Mesenchymal stem cell (in vitro differentiated cells and primary cell): ENCODE measurements at places on chromosomes 3 and 15.
A peak's percentile ranks its signal among the peaks of the same experiment; 100 is the strongest.

GRCh38 chr3:23601091-23601822, 204.5 kb upstream of the UBE2E1 start:
- H3K27ac ChIP-seq = peak overlapping the region; percentile 55
- H3K36me3 ChIP-seq = no peaks in the 10 kb centered on the region
- peak; percentile 13 for DNase-seq
- H3K27me3 ChIP-seq = no peaks in the 10 kb centered on the region
- peaks cover 16% of the 10 kb centered on the region for H3K4me1 ChIP-seq

DNA sequence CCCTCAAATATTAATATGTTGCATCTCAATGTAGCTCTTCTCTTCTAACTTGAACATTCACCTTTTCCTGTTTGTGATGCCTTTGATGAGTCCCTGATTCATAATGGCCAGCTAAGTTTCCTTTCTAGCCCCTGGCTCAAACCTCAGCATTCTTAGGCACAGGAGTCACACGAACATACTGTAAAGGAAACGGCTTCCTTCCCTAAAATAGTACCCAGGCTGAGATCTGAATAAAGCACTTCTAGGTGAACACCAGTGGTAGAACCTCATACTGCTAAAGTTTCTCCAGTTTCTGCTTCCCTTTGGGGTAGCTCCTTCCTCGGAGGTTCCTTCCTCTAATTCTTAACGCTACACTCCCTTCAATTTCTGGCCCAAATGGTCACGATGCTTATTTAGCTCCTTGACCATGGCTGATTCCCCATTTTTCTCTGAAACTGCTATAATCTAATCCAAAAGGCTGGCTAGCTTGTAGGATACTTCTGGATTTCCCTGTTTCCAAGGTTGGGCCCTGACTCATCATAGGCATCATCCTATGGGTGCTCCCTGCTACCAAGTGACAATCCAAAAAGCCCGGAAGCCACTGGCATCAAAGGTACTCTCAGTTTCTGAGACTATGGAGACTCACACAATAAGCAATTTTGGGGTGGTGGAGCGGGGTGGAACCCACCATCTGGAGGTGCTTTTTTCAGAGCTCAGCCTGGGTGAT, 2.4 kb downstream of the ANAPC13 start:
- H3K36me3 ChIP-seq = peaks cover 41% of the 10 kb centered on the region
- H3K27ac ChIP-seq = peak overlapping the region; percentile 63
- H3K4me1 ChIP-seq = peaks cover 2% of the 10 kb centered on the region
- H3K4me3 ChIP-seq = no peak overlapping the region

DNA sequence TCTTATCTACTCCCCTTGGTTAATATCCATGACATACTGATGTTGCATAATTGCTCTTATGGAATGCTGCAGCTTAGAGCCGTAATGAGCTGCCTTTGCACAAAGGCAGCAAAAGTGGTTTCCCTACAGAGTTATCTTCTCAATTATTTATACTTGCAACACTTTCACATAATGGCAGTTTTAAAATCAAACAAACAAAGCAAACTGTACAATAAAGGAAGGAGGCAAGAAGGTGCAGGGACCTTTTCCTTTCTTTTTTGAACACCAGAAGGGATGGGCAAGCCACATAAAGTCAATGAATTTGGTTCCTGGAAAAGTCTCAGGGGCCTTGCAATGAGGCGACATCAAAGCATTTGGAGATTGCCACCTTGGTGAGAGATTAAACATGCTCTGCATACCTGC, 188.0 kb downstream of the MEIS2 start:
- H3K27ac ChIP-seq = no peak overlapping the region
- peaks cover 6% of the 10 kb centered on the region for H3K4me1 ChIP-seq
- H3K27me3 ChIP-seq = no peaks in the 10 kb centered on the region
- peak overlapping the region; percentile 49 for H3K4me3 ChIP-seq

GRCh38 chr3:24582431-24583403, 88.1 kb upstream of the THRB start:
- H3K4me3 ChIP-seq = no peak overlapping the region
- no peak overlapping the region for H3K27ac ChIP-seq
- H3K27me3 ChIP-seq = no peaks in the 10 kb centered on the region
- DNase-seq = peak; percentile 33
- H3K4me1 ChIP-seq = no peaks in the 10 kb centered on the region
- H3K36me3 ChIP-seq = no peaks in the 10 kb centered on the region

DNA sequence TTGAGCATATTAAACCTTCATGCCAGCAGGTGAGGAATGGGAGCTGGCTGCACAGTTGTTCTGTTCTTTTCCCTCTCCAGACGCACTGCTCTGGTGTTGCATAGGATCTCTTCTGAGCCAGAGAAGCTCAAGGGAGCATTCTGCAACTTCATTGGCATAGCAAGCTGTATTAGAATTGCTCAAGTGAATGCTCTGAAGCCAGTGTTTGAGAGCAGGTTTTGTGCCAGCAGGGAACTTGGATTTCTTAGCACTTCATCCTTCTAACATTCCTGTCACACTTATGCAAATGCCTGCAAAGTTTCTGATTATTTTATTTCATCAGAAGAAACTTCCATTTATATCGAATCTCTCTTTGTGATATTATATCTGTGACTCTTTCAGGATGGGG, 366.6 kb downstream of the AGBL1 start:
- DNase-seq = no peak
- no peak overlapping the region for H3K27ac ChIP-seq
- H3K4me1 ChIP-seq = no peaks in the 10 kb centered on the region
- H3K27me3 ChIP-seq = no peaks in the 10 kb centered on the region
- no peak overlapping the region for H3K4me3 ChIP-seq

GRCh38 chr3:103499132-103499900, 1064.5 kb downstream of the ZPLD1 start:
- no peaks in the 10 kb centered on the region for H3K4me1 ChIP-seq
- H3K27ac ChIP-seq = peak overlapping the region; percentile 78
- no peaks in the 10 kb centered on the region for H3K36me3 ChIP-seq
- H3K27me3 ChIP-seq = no peaks in the 10 kb centered on the region
- H3K4me3 ChIP-seq = no peak overlapping the region

DNA sequence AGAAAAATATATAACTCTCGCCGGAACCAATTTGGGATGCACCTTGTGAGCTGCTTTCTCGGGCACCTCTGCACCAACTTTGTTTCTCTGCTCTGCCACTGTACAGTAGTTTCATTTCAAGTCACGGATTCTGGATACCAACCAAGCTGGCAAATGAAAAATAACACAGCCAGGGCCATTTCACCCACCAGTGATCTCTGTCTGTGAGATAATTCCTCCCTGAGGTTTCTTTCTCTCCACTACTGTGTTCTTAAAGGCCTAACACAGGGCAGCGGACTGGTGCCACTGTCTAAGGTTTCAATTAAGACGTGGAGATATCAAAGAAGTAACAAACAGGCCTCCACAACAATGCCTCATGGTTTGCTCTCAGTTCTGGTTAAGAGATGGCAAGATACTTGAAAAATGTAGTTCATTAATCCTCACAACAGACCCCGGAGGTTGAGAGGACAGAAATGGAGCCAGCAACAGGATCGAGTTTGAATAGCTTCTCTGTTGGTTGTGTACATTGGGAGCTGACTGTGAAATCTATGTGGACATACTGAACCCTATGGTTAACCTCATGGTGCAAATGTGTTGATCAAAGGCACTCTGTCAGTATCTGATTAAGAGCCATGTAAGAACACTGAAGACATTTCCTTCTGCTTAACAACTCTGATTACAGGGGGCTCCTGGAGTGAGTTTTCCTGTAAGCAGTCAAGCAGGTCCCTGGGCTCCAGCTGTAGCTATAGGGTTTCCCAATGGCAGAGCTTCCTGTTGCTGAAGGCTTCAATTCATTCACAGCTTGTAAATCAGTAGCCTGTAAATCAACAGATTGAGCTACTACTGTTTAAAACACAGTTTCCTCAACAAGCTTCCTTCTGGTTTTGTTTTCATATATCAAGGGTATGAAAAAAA, 470.5 kb downstream of the EPHA3 start:
- no peak overlapping the region for H3K27ac ChIP-seq
- no peaks in the 10 kb centered on the region for H3K4me1 ChIP-seq
- no peak for DNase-seq
- H3K36me3 ChIP-seq = no peaks in the 10 kb centered on the region
